RWPE2 (cell line): ENCODE measurements at places on chromosomes 1 and 21.

DNA sequence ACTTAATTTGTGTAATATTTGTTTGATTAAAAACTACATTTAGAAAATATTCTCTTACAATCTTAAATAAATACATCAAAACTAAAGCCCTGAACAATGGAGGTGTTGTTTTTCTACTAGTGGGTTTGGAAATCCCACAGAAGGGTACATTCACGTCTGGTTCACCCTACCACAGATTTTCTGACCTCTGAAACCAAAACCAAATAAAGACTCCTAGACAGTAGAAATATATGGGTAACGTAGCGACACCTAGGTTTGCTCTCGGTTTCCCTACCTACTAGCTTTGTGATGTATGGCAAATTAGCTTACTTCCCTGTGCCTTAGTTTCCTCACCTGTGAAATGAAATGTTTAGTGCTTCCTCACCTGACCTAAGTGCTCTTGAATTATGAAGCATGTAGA lies 312.6 kb downstream of the DPYD start:
- H3K27ac ChIP-seq, result no peak overlapping the region
- no peaks in the 10 kb centered on the region for H3K27me3 ChIP-seq
- H3K4me3 ChIP-seq, result no peak overlapping the region

- no peaks in the 10 kb centered on the region for H3K4me1 ChIP-seq
- no peak overlapping the region for H3K27ac ChIP-seq
- no peaks in the 10 kb centered on the region for H3K27me3 ChIP-seq
These were observed 210.3 kb downstream of the ST6GALNAC3 start for GRCh38 chr1:76284842-76285241.

DNA sequence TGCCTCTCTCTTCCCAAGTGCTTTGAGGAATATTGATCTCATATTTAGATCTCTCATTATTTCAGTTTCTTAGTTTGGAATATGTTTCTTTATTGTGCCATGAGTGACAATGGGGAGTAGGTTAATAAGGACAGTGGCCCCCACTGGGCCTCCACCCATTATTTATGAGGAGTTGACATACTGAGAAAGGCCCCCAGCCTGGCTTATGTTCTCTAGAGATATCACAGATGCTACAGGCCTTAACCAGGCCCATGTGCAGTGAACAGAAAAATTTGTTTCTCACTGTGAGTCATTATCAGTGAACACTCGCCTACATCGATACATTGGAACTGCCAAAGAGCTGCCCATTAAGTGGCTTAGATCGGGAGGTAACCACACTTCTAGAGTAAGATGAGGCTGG lies 35.7 kb upstream of the SYT6 start:
- peaks cover 14% of the 10 kb centered on the region for H3K27me3 ChIP-seq
- no peak overlapping the region for H3K27ac ChIP-seq
- no peak overlapping the region for H3K4me3 ChIP-seq
- no peaks in the 10 kb centered on the region for H3K4me1 ChIP-seq
- no peak for DNase-seq

- no peak overlapping the region for H3K27ac ChIP-seq
- no peak overlapping the region for H3K4me3 ChIP-seq
- no peaks in the 10 kb centered on the region for H3K4me1 ChIP-seq
- no peaks in the 10 kb centered on the region for H3K36me3 ChIP-seq
These were observed 165.9 kb downstream of the PCBP3 start for GRCh38 chr21:45809421-45809820.

GRCh38 chr1:38132681-38133080 lies 86.1 kb upstream of the POU3F1 start:
- no peak for DNase-seq
- H3K27ac ChIP-seq, result no peak overlapping the region
- H3K4me3 ChIP-seq, result no peak overlapping the region
- peaks cover 9% of the 10 kb centered on the region for H3K4me1 ChIP-seq
- no peaks in the 10 kb centered on the region for H3K27me3 ChIP-seq

- peaks cover 22% of the 10 kb centered on the region for H3K4me1 ChIP-seq
- peak within 1 kb of the TSS; percentile 93 for H3K4me3 ChIP-seq
- no peaks in the 10 kb centered on the region for H3K27me3 ChIP-seq
- H3K27ac ChIP-seq, result peak within 1 kb of the TSS; percentile 62
- no peak for DNase-seq
- H3K36me3 ChIP-seq, result peaks cover 35% of the 10 kb centered on the region
These were observed at the start of the genes HSF2BP and RRP1B for GRCh38 chr21:43659136-43660000. HSF2BP (minus strand) TSS chr21:43659488; CDS start chr21:43658096, 1,392 bp downstream. RRP1B (plus strand) TSS chr21:43659560; CDS start chr21:43659665, 105 bp downstream.

- H3K36me3 ChIP-seq, result peaks cover 8% of the 10 kb centered on the region; the same call in 1 of the 2 replicates
- no peak overlapping the region for H3K27ac ChIP-seq
- no peak overlapping the region for H3K4me3 ChIP-seq
- H3K27me3 ChIP-seq, result peaks cover 6% of the 10 kb centered on the region
- H3K4me1 ChIP-seq, result no peaks in the 10 kb centered on the region
- DNase-seq, result peak; percentile 26
These were observed 27.4 kb downstream of the POFUT2 start for GRCh38 chr21:45260191-45260825.

DNA sequence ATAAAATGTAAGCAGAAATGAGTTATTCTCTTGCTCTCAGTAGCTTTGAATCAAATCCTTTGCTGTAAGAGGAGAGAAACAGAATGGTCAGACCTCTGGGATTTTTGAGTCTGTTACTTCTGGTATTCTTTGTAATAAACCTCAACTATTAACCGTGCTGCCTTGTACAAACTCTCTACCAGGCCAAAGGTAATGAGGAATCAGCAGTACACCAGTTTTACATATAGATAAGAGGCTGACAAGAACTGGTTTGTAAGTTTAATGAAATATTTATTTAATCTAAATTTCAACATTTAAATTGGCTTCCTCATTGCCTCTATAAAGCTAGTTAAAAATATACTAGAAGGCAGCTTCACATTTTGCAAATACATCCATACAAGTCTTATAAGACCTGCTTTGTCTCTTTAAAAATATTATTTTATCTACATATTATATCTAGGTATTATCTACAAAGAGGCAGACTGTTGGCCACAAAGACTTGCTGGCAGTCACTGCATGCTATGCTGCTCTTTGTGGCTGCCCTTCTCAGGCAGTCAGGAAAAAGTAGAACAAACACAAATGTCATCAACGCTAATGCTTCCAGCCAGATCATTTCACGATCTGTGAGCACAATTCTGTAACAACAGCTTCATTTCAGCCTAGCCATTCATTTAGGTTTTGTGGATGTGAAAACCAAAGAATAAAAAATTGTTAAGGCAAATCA lies 173.0 kb downstream of the GABPA start:
- H3K27me3 ChIP-seq, result no peaks in the 10 kb centered on the region
- H3K36me3 ChIP-seq, result peaks cover 61% of the 10 kb centered on the region
- DNase-seq, result no peak
- no peak overlapping the region for H3K4me3 ChIP-seq
- H3K4me1 ChIP-seq, result no peaks in the 10 kb centered on the region

- no peaks in the 10 kb centered on the region for H3K4me1 ChIP-seq
- H3K27ac ChIP-seq, result no peak overlapping the region
- no peak for DNase-seq
These were observed 205.8 kb downstream of the ZNF326 start for GRCh38 chr1:90200646-90201205.

DNA sequence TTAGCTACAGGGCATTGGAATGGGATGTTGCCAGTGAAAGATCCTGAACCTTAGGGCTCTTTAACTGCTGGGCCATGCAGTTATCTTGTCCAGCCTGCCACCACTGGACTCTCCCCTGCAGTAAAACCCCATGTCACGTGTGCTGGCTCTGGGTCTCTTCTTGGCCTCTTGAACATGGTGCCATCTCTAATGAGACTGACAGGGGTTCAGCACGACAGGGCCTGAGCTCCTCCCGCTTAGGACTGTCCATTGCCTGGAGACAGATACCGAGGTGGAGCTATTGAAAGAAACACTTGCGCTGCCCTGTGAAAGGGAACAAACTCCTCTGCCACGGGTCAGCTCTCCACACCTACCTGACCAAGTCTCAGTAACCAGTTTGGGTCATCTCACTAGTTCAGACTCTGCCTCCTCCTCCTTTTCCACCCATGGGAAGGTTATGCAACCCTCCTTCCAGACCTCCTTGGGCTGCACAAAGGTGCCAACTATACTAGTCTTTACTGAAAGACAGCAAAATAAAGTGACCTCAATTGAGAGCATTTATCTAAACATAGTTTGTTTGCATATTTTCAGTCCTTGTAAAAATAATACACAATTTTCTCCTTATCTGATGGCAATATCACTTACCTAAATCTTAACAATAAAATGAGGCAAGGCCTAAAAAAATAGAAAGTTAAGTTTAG lies 66.0 kb downstream of the GNG12 start:
- H3K4me1 ChIP-seq, result peaks cover 9% of the 10 kb centered on the region
- H3K27ac ChIP-seq, result peak overlapping the region; percentile 63
- no peaks in the 10 kb centered on the region for H3K36me3 ChIP-seq
- H3K27me3 ChIP-seq, result no peaks in the 10 kb centered on the region
- H3K4me3 ChIP-seq, result no peak overlapping the region
- DNase-seq, result no peak

- H3K4me3 ChIP-seq, result no peak overlapping the region
- no peak for DNase-seq
- peaks cover 33% of the 10 kb centered on the region for H3K4me1 ChIP-seq
- no peaks in the 10 kb centered on the region for H3K27me3 ChIP-seq
These were observed 71.6 kb downstream of the DNTTIP2 start for GRCh38 chr1:93807311-93807930.

DNA sequence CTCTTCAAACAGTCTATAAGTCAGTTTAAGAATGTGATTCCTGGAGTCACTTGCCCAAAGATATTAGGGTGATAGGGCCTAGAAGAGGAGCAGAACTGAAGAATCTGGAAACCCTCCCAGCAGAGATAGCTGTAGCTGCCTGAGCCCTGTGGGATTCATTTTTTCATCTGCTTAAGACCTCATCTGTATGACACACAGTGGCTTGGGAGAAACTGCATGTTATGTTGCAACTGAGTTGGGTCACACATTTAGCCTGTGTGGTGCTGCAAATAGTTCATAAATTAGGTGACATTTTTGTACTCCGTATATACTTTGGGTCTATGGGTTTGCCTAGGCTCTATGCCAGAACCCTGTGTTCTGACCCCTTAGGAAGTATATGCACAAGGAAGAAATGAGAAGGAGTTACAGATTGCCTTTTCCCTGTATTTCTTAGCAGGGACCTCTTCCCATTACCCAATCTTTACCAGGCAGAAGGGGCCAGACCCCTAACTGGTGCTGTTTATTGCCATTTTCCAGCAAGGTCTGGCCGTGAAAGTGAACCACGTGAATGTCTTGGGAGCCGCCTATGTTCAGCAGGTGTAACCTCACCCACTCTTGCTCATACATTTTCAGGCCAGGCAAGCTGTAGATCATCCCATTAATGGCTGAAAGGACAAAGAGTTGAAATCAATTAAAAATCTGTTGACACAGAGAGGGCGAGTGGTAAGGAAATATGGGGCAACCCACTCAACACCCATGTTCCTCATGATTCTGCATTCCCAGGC lies 41.9 kb upstream of the SLC19A2 start:
- H3K4me1 ChIP-seq, result peaks cover 22% of the 10 kb centered on the region
- no peak overlapping the region for H3K27ac ChIP-seq
- DNase-seq, result no peak
- no peak overlapping the region for H3K4me3 ChIP-seq
- H3K36me3 ChIP-seq, result no peaks in the 10 kb centered on the region

DNA sequence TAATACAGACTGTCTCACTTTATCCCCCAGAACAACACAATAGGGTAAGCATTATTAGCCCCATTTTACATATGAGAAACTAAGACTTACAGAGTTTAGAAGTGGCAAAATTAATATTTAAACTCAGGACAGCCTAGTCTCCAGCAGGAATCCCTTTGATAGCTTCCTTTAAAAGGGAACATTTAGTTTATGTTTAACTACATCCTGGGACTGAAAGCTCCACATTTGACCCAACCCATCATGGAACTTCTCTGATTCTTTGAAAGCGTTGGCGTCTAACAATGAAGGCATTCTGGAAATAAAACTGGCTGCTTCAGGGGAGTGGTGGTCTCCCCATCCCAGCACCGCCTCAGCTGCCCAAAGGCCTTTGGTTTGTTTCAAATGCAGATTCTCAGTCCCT lies 250.6 kb upstream of the NFIA start:
- H3K27ac ChIP-seq, result no peak overlapping the region
- no peak overlapping the region for H3K4me3 ChIP-seq
- DNase-seq, result no peak
- H3K4me1 ChIP-seq, result no peaks in the 10 kb centered on the region
- no peaks in the 10 kb centered on the region for H3K36me3 ChIP-seq

- H3K4me3 ChIP-seq, result no peak overlapping the region
- H3K27me3 ChIP-seq, result no peaks in the 10 kb centered on the region
- H3K4me1 ChIP-seq, result no peaks in the 10 kb centered on the region
- H3K36me3 ChIP-seq, result no peaks in the 10 kb centered on the region
These were observed 121.0 kb downstream of the GLIS1 start for GRCh38 chr1:53617851-53618499.

GRCh38 chr1:92192246-92192645 lies 25.5 kb upstream of the C1orf146 start:
- no peak overlapping the region for H3K4me3 ChIP-seq
- H3K27ac ChIP-seq, result no peak overlapping the region
- no peaks in the 10 kb centered on the region for H3K36me3 ChIP-seq

DNA sequence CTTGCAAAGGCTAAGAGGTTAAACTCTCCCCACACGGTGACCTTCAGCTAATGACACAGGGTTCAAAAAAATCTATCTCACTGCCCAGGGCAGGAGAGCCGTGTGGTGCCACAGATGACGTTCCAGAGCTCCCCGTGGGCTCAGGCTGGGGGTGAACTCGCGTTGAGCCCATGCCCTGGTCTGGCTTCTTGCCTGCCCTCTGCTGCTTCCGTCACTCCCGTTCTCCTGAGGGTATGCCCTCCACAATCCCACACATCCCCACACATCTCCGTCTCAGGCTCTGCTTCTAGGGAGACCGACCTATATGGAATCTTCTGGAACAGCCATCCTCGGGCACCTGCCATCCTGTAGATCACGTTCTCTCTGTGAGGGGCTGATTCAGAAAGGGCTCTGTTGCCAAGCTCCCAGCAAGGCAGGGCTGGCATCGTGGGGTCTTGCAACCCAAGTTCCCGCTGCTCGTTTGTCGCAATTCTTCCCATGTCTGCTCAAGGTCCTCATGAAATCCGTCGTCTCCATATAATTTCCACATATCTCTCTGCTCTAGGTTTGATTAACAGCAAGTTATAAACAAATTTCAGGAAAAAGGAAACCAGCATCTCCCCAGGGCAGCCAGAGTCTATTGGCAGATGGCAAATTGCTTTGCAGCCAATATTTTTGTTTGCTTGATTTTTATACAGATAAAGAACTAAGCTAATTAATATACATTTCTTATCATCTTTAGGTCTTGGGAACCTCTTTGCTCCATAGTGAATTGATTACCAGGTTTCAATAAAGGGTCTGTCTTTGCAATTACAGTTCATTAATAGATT lies 278.2 kb downstream of the PTPRU start:
- H3K27me3 ChIP-seq, result peaks cover 9% of the 10 kb centered on the region
- DNase-seq, result peak; percentile 11
- no peaks in the 10 kb centered on the region for H3K36me3 ChIP-seq
- H3K27ac ChIP-seq, result no peak overlapping the region
- H3K4me3 ChIP-seq, result no peak overlapping the region

DNA sequence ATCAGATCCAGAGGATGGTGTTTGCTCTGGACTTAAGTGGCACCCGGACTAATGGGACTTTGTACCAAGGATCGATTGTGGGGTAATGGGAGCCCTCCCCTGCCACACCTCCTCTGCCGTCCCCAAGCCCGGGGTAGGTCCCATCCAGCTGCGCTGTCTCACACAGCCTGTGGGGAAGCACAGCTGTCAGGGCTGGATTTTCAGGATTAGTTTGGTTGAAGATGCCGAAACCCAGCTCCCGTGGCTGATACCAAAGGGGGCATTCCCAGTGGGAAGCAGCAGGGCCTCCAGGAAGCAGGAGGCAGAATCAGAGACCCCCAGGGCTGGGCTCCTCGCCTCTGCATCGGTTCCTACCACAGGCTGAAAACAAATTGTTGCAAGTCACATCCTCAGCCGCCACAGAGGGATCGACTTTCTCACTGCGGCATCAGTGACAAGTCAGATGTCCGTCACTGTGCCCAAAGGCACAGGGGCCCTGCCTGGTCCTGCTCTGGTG lies 59.7 kb downstream of the MATN1 start:
- H3K27ac ChIP-seq, result no peak overlapping the region
- DNase-seq, result no peak
- no peaks in the 10 kb centered on the region for H3K27me3 ChIP-seq
- no peak overlapping the region for H3K4me3 ChIP-seq
- H3K4me1 ChIP-seq, result peaks cover 3% of the 10 kb centered on the region
